ENCODE measurements at places on chromosomes 1 and 21.

DNA sequence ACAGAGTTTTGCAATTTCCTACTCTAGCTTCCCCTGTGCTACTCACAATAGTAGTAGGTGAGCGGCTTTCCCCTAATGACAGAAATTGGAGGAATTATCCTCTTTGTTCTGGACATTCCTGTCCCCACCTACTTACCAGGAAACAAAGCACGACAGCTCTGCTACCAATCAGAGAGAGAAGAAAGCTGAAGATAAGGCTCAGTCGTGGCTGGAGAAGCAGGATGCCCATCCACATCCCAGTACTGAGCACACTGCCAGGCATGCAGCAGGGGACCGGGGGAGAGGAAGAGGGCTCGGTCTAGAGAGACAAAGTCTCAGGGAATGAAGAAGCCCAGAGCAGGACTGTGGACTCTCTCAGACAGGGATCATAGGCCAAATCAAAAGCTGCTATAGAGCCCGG, 134.1 kb upstream of the KRTAP19-8 start:
- no peak for DNase-seq

- no peak for DNase-seq
These were observed 95.9 kb downstream of the CAMTA1 start for GRCh38 chr1:6880951-6881690.

GRCh38 chr1:116769561-116769977, 15.3 kb downstream of the CD2 start:
- DNase-seq = no peak

- no peak for DNase-seq
These were observed 19.9 kb upstream of the ABCB10 start for GRCh38 chr1:229578168-229579058.

- DNase-seq = peak; percentile 77
These were observed 8.0 kb upstream of the B4GALT3 start for GRCh38 chr1:161185282-161185682.

GRCh38 chr1:110211496-110212168, 1.5 kb downstream of the KCNC4 start:
- no peak for DNase-seq

DNA sequence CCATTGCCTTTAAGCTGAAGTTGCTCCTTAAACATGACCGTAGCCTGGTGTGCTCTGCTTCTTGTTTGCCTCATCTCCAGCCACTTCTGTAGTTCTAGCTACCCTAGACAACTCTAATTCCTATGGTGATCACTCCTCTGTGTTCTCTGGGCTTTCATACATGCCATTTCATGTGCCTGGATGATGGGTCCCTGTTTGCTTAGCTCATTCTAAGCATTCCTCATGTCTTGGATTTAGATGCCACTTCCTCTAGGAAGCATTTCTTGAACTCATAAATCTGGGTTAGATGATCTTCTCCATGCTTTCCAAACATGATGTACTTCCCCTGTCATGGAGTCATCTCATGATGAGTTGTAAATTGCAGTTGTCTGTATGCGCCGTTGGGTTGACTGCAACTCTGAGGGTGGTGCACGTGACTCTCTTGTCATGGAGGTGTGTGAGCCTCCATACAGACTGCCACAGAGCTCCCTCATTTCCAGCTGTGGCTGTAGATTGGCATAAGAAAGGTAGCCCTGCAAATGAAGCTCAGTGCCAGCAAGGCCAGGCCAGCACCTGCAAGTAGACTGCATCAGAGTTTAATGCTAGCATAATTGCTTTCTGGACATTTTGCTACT, 77.2 kb downstream of the LAMC1 start:
- no peak for DNase-seq

DNA sequence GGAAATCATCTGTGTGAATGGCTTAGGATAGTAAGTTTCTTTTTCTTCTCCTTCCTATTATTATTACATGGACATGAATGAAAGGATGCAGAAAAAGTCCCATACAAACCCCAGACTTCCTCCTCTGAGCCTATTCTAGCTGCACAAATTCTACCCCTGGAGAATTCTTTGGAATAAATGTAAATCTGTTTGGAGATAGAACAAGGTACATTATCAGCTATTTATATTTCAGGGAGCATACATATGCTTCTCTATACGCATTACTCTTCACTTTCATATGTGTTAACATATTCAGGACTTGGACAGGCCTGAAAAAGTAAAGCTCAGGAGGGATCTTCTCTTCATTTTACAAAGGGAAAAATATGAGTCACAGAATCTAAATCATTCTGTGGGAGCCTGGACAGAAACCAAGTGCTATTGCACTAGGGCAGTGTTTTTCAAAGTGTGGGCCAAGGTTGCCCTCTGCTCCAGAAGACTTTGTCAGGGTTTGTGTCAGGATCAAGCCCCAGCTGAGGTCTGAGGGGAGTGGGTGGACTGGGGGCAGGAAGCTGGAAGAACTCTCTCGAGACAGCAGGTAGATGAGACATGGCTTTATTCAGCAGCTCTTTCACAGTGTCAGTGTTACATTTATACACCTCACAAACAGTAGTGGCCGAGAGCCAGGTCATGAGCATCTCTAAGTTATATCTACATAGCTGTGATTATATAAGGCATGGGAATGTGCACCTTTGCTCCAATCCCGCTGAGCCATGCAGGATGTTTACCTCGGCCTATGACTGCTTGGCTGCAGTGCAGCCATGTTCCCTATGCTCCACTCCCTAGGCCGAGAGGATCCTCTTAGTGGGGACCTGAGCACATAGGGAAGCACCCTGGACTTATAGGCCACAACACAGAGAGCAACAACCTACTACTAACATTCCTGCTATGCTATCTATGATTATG, 114.3 kb downstream of the GDAP2 start:
- no peak for DNase-seq

GRCh38 chr1:164725401-164725800, 166.4 kb downstream of the PBX1 start:
- no peak for DNase-seq

DNA sequence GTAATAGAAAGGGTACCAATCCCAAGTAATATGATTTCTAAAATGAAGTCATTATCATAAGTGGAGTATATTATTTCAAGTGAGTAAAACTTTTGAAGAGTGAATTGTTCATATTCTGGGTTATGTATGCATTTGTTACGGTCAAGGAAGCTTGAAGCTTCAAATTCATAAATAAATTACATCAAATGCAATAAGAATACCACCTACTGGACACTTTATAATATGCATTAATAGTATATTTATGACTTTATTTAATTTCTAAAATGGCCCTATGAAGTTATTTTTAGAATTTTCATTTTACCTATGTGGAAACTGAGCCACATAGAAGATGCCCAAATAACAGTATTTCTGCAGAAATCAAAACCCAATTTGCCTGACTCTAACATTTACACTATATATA, 260.6 kb downstream of the SMYD3 start:
- no peak for DNase-seq

DNA sequence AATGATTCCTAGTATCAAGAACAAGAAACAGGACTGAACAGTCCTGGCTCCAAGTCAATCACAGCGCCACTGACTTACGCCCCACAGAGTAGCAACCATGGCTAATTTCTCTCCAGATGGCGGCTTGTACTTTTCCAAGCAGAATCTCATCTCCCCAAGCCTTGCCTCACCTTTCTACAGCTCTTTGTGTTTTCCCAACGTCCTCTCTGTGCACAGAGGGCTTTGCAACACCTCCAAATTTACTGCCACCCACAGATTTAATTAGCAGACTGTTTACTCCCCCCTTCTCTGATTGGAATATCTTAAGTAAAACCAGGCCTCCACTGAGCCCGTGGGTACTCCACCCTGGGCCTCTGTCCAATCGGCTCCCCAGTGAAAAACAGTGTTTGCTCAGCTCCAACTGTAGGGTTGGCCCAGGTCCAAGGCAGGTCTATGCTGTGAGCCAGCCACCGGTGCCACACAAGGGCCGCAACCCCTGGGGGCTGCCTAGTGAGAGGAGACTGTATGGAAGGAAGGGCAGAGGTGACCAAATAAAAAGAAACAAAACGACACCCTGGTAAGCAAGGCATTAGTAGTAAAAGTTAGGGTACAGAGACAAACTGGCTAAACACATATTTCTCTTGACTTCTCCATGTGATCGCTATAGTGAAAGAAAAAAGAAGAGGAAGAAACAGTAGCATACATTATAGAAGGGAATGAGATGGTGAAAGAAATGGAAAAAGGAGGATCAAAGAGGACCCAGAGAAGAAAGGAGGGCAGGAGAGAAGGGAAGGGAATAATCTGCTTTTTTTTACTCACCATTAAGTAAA, 128.4 kb upstream of the SOD1 start:
- DNase-seq = no peak

- DNase-seq = no peak
These were observed 50.4 kb downstream of the GLIS1 start for GRCh38 chr1:53688381-53689102.

- DNase-seq = peak; percentile 30
These were observed 804.6 kb upstream of the ADGRL4 start for GRCh38 chr1:79811173-79811572.

- DNase-seq = no peak
These were observed 624.8 kb upstream of the PTBP2 start for GRCh38 chr1:96096613-96097321.

GRCh38 chr1:90768098-90768497, 51.0 kb upstream of the BARHL2 start:
- no peak for DNase-seq
